Thoracic aorta (tissue), 2 donors: ENCODE measurements at places on chromosomes 2 and 18.

DNA sequence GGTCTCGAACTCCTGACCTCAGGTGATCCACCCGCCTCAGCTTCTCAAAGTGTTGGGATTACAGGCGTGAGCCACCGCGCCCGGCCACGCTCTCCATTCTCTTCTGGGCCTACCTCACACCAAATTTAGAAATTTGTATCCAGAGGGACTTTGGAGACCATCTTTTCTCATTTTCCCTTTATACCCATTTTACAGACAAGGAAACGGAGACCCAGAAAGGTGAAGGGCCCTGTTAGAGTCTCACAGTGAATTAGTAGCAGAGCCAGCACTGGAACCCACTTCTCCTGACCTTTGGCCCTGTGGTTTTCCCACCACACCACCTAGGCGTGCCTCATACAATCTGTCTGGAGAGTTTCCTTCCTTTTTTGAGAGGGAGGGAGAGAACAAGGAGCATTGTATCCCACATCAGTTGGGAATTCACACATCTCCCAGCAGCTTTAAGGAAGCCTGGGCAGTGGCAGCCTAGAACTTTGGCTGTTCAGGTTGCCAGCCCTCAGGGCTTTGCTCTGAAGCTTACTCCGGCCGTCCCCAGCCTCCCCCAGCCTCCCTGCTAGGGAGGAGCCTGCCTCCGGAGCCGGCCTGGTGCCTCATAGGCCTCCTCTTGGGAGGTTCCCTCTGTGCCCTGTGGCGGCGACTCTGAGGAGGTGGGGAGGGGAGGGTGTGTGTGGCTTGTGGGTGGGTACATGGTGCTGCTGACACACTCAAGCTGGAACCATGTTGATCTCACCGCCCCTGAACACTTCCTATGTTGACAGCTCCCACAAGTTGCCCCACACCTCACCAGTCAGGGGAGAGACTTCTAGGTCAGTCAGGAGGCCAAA is 13.8 kb downstream of the FOSL2 start:
- no peak for DNase-seq

- DNase-seq: no peak
Observed at GRCh38 chr2:169329688-169330554, 32.4 kb downstream of the LRP2 start.

- no peak for DNase-seq
Observed at GRCh38 chr2:126930970-126931590, 32.4 kb downstream of the TEX51 start.

- DNase-seq: no peak
Observed at GRCh38 chr2:20391951-20392699, 41.5 kb upstream of the PUM2 start.

DNA sequence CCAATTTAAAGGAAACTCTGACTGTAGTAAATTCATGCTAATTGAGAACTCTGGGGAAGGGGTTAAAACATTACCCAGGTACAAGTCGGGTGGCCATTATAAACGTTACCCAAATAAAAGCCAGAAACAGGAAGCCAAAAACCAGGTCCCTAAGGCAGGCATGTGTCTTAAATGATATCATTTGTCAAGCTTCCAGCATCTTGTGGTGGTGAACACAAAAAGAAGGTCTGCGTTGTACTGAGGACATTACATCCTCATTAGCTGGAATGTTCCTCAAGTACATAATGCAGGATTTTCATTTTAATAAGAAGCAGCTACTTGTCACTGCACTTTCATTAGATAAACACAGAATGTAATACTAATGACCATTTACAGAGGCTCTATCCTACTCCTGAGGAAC is 10.9 kb downstream of the PTGR3 start:
- no peak for DNase-seq

DNA sequence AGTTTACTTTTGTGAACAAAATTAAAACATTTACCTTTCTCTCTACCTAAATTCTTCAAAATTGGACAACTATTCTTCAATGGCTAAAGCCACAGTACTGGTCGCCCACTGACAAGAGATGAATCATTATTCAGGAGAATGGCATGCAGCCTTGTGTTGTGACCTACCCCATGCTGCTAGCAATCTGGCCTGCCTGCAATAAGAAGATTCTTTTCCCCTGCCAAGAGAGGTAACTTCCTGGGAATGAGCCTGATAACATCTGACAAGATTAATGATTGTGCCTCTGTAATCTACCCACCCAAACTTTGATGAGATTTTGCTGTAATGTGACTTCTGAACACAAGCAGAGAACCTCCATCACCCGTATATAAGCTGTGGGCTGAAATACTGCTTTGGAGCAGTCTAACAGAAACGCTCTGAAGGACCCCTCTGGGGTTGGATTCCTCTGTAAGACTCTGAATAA is 47.0 kb upstream of the ST3GAL5 start:
- DNase-seq: no peak

- DNase-seq: no peak
Observed at GRCh38 chr2:148653437-148653836, 8.9 kb downstream of the EPC2 start.

DNA sequence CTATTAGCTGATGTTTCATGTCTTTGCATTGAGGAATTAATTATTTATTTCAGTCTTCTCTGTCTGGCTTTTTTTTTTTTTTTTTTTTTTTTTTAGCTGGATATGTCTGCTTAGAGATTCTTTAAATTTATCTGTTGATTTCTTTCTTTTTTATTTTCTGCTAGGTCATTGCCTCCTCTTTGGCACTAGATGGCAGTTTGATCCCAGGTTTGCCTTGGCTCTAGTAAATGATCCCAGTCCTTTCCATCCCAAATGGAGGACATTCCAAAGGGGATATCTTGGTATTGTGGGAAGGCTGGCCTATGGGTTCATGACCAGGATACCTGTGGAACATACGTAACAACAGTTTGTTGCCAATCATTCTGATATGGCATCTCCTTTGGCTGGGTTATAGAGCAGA is 339.5 kb upstream of the GCFC2 start:
- DNase-seq: no peak

DNA sequence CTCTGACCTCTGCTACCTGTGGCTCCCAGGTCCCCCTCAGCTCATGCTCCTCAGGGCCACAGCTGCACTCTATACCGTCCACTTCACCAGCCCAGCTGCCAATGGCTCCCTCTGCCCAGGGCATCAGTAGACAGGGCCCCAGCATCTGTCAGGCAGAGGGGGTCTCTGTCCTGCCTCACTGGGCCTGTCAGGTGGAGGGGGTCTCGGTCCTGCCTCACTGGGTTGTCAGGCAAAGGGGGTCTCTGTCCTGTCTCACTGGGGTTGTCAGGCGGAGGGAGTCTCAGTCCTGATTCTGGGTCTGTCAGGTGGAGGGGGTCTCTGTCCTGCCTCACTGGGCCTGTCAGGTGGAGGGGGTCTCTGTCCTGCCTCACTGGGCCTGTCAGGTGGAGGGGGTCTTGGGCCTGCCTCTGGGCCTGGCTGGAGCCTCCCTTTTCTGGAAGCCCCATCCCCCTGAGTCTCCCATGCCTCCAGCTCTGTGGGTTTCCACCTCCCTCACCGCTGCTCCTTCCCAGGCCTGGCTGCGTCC is 19.9 kb downstream of the SNORC start:
- DNase-seq: no peak

DNA sequence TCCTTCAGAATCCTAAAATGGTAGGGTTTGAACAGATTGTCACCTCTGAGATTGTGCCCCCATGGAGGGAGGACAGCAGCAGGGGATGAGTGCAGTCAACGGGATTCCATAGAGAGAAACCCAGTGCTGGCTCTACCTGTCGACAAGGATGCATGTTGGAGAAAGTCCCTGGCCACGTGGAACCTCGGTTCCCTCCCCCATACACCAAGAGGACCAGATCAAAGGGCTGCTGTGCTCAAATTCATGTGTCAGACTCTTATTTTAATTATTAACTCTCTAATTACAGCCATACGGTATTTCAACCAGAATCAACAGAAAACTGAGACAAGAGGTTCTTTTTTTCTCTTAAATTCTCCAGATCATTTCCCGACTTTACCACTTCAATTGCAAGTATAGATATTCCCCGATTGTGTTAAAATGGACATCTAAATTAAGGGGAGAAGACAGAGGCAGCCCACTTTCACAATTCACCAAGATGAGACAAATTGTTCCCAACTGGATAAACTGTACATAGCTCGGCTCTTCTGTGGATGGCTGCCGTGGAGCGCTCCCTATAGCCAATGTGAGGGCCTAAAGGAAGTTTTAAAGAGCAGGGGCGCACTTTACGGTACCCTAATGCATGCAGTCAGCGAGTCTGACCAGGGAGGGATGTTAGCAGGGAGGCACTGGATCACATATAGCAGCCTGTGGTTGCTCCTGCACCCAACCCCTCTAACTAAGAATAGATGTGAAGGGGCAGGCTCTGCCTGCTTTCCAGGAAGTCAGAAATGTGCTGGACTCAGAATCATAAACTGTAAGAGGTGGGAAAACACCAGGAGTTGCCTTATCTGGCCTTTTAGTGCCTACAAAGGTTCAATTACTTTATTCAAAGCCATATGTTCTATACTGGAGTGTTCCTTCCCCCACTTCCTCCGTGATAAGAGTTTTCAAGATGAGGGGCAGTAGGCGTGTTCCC is 123.1 kb downstream of the CACNB4 start:
- DNase-seq: no peak

- no peak for DNase-seq
Observed at GRCh38 chr18:69402533-69402989, 1.9 kb downstream of the DOK6 start.

DNA sequence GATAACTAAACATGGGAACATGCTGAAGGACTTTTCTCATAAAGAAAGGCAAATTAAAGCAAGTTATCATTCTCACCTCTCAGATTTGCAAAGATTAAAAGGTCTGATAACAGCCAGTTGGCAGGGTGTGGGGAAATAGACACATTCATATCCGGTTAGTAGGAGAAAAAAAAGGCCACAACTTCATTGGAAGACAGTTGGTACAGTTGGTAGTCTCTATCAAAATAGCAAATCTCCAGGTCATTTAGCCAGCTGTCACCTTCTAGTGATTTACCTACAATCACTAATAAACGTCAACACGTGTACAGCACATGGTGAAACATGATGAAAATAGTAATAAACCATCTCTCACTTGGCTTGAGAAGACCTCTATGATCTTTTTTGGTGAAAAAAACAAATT is 16.6 kb downstream of the INPP5D start:
- no peak for DNase-seq

GRCh38 chr2:111208639-111209038 is 87.9 kb downstream of the BCL2L11 start:
- DNase-seq: no peak

DNA sequence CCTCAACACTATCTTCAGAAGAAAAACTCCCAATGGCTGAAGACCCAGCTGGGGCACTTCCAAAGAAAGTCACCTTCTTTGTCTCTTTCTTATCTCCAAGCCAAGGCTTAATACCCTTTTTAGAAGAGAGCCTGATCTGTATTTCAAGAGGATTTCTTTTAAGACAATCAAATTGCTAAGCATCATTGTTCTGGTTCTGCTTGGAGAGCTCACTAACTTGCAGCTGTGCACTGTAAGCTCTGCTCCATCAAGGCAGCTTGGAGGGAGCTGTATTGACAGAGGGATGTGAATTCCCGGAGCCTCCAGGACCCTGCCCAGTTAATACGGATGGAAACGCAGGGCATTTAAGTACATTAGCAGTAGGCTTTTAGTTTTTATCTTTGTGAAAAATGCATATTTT is 253.1 kb downstream of the TDRD15 start:
- DNase-seq: no peak

- no peak for DNase-seq
Observed at GRCh38 chr2:19786408-19787058, 115.2 kb downstream of the TTC32 start.

- DNase-seq: no peak
Observed at GRCh38 chr2:49053156-49053555, 101.2 kb downstream of the FSHR start.

GRCh38 chr2:240241572-240241971 is 101.1 kb upstream of the OTOS start:
- no peak for DNase-seq

GRCh38 chr18:25815659-25816058 is 274.8 kb downstream of the SS18 start:
- DNase-seq: no peak

- no peak for DNase-seq
Observed at GRCh38 chr18:939166-939565, 34.5 kb downstream of the ADCYAP1 start.

- DNase-seq: no peak
Observed at GRCh38 chr2:236663287-236664101, 93.9 kb downstream of the ACKR3 start.

DNA sequence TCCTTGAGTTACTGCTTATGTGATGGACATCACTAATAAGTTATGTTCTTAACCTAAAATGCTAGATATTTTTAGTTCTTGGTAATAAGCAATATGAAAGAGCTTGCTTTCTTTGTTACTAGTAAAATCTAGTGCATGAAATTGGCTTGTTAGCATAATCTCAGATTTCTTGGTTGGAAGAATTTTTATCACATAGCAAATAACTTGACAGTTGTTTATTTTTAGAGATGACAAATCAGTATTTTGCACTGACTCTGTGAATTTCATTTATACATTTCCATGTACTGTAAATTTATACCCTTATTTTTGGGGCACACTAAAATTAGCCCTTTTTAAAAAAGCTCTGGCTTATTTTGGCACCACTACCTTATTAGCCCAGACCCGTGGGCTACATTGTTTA is 45.6 kb downstream of the LCLAT1 start:
- no peak for DNase-seq

GRCh38 chr18:9130195-9130594 is 6.4 kb upstream of the ANKRD12 start:
- DNase-seq: no peak

DNA sequence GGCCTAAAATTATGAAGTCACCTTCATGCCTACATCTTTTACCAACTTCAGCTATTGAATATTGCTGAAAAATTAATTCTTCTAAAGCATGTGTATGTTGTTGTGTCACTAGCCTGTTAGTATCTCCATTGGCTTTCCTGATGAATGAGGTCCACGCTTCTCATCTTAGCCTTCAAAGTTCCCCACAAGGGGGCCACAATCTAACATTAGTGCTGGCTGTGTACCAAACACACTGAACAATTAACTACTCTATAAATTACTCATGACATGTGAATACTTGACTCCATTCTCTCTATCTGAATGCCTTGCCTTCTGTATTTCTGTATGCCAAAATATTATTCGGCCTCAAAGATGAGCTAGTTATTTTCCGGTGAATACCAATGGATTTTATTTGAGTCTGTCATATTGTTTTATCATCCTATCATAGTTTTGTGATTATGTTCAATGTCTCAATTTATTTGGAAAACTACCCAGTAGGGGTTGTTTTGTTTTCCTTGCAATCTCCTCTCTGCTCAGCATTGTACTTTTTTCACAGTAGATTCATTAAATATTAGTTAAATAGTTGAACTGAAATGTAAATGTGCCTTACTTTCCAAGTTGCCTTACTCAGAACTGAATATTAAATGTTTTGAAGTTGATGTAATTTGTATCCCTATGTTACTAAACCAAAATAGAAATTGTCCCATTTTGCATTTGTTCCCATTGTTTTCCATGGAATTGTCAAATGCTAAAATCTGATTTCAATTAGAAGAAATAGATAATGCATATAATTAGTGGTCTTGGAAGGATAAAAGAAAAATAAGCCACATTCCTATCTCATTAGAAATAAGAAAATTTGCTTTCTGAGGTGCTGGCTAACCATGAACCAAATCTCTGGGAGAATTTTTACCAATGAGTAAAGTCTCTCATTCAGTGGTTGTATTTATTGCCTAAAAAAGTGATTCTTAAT is 208.4 kb upstream of the COL3A1 start:
- DNase-seq: no peak
